ENCODE measurements at places on chromosomes 2 and 18. TPM values are rescaled to one million over a fixed set of nuclear protein-coding genes. Genes with fewer than 3 reads are reported as not detected.

Gene MGAT4A
- 229 TPM for total RNA-seq

Gene DCDC2C
- total RNA-seq = not detected

Gene C2orf15
- 1.3 TPM for total RNA-seq

Gene NT5DC4
- total RNA-seq = not detected

Gene QPCT
- 1.00 TPM for total RNA-seq

Data from CD8-positive, alpha-beta T cell (primary cell).